ENCODE measurements at places on chromosomes 5 and 9.

- DNase-seq, result no peak
Measured at GRCh38 chr5:2172471-2172870, 289.7 kb upstream of the IRX4 start.

- no peak for DNase-seq
Measured at GRCh38 chr9:32877639-32878217, 94.4 kb downstream of the TMEM215 start.

DNA sequence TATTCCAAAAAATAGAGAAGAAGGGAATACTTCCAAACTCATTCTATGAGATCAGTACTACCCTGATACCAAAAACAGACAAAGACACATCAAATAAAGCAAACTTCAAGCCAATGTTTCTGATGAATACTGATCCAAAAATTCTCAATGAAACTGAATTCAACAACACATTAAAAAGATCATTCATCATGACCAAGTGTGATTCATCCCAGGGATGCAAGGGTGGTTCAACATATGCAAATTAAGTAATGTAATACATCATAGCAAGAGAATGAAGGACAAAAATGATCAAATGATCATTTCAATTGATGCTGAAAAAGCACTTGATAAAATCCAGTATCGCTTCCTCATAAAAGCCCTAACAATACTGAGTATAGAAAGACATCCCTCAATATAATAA, 4.9 kb upstream of the RCL1 start:
- DNase-seq, result no peak

- peak; percentile 26 for DNase-seq
Measured at GRCh38 chr5:171308453-171309275, at the start of gene TLX3. Gene TLX3 (plus strand): TSS chr5:171309248. CDS start chr5:171309366, 118 bp downstream.

DNA sequence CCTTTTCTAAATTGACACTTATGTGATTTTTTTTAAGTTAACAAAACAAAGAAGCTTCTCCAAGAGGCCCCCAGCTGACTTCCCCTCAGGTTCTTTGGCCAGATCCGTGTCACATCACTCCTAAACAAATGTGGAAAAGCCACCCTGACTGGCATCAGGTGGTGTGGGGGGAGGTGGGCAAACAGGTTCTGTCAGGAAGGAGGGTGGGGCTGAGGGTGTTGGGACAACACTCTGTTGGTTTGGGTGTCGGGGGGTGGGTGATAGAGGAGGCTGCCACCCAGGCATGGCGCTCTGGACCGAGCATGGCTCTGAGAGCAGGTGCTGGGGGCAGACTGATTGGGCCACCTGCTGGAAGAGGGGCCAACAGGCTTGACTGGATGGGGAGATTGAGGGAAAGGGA, 210.9 kb downstream of the HSPA4 start:
- DNase-seq, result no peak

- DNase-seq, result no peak
Measured at GRCh38 chr5:16135003-16135402, 44.6 kb downstream of the MARCHF11 start.

GRCh38 chr9:71704796-71705195, 63.5 kb downstream of the CEMIP2 start:
- DNase-seq, result peak; percentile 90

- DNase-seq, result no peak
Measured at GRCh38 chr5:175542232-175542965, 64.0 kb downstream of the SFXN1 start.

DNA sequence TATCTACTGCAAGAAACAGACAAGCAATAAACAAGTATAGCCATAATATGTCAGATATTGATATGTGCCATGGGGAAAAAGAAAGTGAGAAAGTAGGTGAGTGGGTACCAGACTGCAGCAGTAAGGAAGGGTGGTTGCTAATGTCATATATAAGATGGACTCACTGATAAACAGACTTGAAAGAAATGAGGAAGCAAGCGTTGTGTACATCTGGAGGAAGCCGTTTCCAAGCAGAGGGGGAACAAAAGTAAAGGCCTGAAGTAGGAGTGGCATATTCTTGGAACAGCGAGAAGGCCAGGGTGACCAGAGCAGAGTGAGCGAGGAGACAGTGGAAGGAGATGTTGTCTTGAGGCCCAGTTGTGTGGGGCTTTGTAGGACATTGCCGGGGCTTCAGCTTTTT, 142.2 kb upstream of the MAP3K1 start:
- DNase-seq, result no peak

- no peak for DNase-seq
Measured at GRCh38 chr9:93081081-93081529, 14.9 kb upstream of the CARD19 start.

DNA sequence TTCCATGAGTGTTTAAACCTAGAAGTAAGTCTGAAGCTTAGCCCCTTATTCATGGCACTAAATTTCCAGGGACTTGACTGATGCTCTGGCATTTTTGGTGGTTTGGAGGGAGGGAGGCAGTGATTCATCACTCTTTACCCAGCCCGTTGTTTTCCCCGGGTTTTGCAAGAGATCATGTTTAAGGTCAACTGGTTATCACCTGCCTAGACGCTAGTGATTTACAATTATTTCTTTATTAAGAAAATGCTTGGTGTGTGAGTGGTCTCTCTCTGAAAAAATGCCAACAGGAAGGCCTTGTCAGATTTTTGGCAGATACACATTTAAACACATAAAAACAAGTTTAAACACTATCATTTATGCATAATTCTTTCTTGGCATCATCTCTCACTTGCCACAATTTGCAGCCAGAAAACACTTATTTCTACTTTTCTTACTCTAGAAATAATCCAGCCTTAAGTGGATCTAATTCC, 737.9 kb upstream of the ZNF608 start:
- DNase-seq, result peak; percentile 94

GRCh38 chr9:3177936-3178335, 334.0 kb upstream of the PUM3 start:
- no peak for DNase-seq

DNA sequence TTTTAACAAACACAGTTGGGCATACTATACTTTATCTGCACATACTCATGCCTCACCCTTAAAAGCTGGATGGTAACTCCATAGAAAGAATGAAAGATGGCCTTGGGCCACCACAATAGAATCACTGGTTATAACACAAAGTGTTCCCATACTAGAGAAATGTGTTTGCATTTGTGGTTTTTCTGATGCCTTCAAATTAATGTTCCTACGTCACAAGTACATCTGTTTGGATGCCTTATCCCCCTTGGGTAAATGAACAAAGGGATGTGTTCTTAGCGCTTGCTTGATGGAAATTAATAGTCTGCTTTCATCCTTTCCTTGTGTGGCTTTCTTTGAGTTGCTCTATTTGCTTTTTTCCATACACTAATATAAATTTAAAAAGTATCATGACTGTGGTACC, 291.1 kb upstream of the PDE4D start:
- DNase-seq, result no peak

DNA sequence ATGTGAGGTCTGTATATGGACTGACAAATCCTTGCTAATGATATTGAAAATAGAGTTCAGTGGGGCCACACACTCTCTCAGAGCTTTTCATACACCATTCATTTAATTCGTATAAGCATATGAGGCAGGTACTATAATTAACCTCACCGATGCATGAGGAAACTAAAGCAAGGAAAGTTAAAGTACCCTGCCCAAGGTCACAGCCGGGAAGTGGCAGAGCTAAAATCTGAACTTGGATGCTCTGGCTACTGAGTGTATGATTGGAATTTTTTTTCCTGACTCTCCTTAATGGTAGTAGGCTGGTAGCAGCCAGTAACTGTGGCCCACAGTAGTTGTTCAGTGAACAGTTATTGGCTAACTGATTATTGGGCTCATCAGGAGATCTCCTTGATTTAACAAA, 135.3 kb downstream of the NUDT12 start:
- DNase-seq, result no peak

DNA sequence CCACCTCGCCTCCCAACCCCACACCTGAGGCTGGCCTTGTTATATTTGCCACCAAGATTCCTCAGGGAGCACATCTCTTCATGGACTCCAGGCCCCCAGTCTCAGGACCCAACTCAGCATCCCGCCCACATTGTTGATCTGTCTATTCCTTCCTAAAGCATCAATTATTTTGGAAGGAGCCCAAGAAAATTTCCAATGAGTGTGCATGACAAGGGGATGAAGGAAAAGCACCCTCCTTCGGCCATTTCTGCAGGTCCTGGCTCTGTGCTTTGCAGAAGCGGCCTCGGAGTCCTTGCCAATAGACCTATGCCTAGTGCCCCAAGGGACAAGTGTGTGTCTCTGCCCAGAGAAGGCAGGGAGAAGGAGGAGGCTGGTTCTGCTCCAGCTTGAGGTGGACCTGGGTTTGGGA, 273.2 kb downstream of the GADD45G start:
- DNase-seq, result no peak

GRCh38 chr9:90826326-90827020, 24.9 kb downstream of the SYK start:
- no peak for DNase-seq

- no peak for DNase-seq
Measured at GRCh38 chr9:135501261-135502167, 1.0 kb downstream of the MRPS2 start.

DNA sequence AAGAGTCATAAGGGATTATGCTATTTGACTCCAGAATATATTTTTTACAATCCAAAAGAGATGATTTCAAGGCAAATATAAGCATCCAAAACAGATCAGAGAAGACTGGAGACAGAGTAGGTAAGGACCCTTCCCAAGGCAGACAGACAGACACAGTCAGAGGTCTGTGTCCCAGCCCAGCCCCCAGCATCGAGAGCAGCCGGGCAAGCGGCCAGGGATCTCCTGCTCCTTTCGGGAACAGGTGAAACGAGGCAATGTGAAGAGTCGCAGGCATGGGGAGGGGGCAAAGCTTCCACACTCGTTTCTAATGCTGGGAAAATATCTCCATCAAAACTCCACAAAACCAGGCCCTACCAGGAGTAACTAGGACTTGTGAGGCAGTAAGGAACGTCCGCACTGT, 5.8 kb downstream of the PAEP start:
- no peak for DNase-seq

DNA sequence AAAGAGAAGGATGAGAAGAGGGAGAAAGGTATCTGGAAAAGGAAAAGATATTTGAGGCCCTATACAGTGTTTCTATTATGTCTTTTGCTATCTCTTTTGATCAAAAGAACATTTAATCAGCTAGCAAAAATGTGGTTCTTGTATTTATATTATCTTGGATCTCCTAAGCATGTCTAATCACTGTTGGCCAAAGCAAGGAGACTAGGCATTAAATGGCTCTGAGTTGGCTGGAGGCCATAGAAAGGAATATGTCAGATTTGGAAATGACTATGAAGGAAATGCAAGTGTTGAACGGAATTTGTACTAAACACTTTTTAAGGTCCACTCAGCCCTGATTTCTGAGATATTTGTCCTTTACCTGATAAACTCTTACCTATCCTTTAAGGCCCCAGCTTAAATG, 22.4 kb upstream of the THG1L start:
- DNase-seq, result peak; percentile 56

DNA sequence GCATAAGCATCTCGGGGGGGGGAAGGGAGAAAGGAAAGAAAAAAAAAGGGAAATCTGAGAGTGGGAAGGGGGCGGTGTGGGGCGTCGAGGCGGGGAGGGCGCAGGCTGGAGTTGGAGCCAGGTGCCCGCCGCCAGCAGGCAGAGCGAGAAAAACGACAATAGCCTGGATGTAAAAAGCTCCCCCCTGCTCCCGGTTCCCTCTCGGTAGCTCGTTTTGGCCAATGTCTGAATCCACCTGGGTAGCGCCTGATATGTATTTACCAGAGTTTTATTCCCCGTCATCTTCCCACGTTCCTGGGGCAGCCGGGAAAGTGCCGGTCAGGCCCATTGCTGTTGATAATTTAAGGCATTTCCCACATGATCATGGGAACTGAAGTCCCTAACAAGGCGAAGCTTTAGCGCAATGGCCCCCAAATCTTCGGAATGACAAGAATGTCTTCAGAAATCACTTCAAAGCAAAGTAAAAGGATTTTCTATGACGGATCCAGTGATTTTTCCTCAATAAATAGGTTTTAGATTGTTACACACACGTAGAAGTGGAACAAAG, 3.0 kb upstream of the OTP start:
- DNase-seq, result no peak

- DNase-seq, result no peak
Measured at GRCh38 chr5:12413585-12413984, 509.3 kb upstream of the CTNND2 start.

DNA sequence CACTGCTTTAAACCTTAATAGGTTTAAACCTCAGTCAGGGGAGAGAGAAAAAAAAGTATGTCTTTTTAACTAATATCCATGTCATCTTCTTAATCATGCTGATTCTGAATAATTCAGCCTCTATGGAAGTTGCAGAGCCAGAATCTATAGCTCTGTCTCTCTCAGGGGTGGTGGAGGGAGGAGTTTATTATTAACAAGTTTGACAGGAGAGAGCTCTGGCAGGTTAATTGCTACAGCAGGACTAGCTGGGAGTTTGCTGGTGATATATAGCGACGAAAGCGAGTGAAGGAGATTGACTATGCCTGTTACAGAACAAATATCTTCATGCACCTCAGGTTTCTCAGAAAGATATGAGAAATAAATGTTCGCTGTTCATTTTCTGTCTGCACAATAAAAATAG, 586.4 kb downstream of the TLE4 start:
- peak; percentile 10 for DNase-seq

DNA sequence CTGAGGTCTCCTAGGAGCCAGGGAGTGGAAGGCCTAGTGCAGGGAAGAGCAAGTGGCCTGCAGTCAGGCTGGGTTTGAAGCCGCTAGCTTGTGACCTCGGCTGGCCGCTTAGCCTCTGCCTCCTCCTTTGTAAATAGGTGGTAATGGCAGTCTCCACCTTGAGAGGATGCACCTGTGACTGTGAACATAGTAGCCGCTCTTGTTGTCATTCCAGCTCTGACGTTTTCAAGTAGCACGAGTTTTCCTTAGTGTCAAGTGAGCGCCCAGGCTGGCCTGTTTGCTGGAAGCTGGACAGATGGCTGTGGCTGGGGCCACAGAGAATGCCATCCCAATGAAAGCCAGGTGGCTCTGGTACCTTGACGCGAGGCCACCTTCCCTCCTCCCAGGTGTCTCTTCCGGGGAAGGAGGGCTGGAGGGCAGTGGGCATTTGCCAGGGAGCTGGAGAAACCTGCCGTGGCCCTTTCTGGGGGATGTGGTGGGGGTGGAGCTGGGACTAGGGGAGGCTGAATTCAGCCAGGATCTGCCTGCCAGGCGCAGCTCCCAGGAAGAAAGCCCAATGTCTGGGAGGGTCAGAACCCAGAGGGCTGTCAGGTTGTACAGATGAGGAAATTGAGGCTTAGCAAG, 2.5 kb downstream of the ASS1 start:
- no peak for DNase-seq

GRCh38 chr9:75148561-75148960, 60.2 kb downstream of the OSTF1 start:
- DNase-seq, result peak; percentile 94

DNA sequence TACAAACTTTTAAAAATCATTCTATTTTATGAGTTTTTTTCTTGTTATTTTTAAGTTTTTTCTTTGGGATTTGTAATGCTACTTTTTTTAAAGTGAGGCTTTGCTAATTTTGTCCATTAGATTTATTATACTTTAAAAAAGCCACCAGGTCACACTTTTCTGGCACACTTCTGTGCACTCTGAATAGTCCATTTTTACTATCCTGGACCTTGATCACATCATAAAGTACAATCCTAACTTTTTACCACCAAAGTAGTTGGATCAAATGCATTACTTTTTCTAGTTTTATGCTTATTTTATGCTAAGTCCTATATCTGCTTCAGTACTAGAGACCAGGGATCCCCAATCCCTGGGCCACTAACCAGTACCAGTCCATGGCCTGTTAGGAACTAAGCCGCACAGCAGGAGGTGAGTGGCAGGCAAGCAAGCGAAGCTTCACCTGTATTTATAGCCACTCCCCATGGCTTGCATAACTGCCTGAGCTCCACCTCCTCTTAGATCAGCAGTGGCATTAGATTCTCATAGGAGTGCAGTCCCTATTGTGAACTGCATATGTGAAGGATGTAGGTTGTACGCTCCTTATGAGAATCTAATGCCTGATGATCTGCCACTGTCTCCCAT, 16.0 kb downstream of the FRRS1L start:
- DNase-seq, result no peak
